CD8-positive, alpha-beta memory T cell (primary cell): ENCODE measurements at places on chromosomes 16 and 17. TPM values are rescaled to one million over a fixed set of nuclear protein-coding genes. Genes with fewer than 3 reads are reported as not detected.

Gene MYH11
- not detected for total RNA-seq

Gene TNP2
- not detected for total RNA-seq

Gene ANKRD11
- total RNA-seq = 130 TPM

Gene MMD
- 19.1 TPM for total RNA-seq

Gene UBFD1
- 58.5 TPM for total RNA-seq

Gene C1QTNF8
- total RNA-seq = not detected

Gene DNAJA3
- 108 TPM for total RNA-seq

Gene TMEM204
- total RNA-seq = 27.1 TPM

Gene TP53TG3F
- not detected for total RNA-seq
